Spleen (tissue), 13 donors: ENCODE measurements at places on chromosomes 16 and 17. TPM values are rescaled to one million over a fixed set of nuclear protein-coding genes. Genes with fewer than 3 reads are reported as not detected.

PDE6G gene
- 25.8 TPM for polyA plus RNA-seq

MSLN gene
- polyA plus RNA-seq = 0.26 TPM

DNAAF1 gene
- 4.3 TPM for polyA plus RNA-seq

KRT24 gene
- not detected for polyA plus RNA-seq

DPEP2 gene
- 31.0 TPM for polyA plus RNA-seq

PRR35 gene
- polyA plus RNA-seq = not detected

KREMEN2 gene
- polyA plus RNA-seq = 0.42 TPM

AIPL1 gene
- polyA plus RNA-seq = 0.24 TPM

HSD17B2 gene
- polyA plus RNA-seq = 0.09 TPM

SPNS2 gene
- 8.1 TPM for polyA plus RNA-seq

CD79B gene
- polyA plus RNA-seq = 386 TPM

PIRT gene
- polyA plus RNA-seq = not detected

CHST4 gene
- 0.10 TPM for polyA plus RNA-seq

ARL17A gene
- polyA plus RNA-seq = 2.5 TPM

TMC7 gene
- 0.15 TPM for polyA plus RNA-seq

MILR1 gene
- polyA plus RNA-seq = 26.3 TPM

JPH3 gene
- not detected for polyA plus RNA-seq

TBC1D3 gene
- not detected for polyA plus RNA-seq

USP43 gene
- polyA plus RNA-seq = 0.13 TPM

HOXB2 gene
- polyA plus RNA-seq = 7.2 TPM

LGALS9B gene
- polyA plus RNA-seq = not detected

TAT gene
- polyA plus RNA-seq = 0.08 TPM

KRTAP17-1 gene
- not detected for polyA plus RNA-seq

ZACN gene
- 1.0 TPM for polyA plus RNA-seq

NPIPB4 gene
- polyA plus RNA-seq = 26.4 TPM

MAFG gene
- polyA plus RNA-seq = 3.2 TPM

CLEC3A gene
- polyA plus RNA-seq = not detected

TBC1D3I gene
- polyA plus RNA-seq = 0.17 TPM

NPIPB8 gene
- not detected for polyA plus RNA-seq

C1QTNF8 gene
- polyA plus RNA-seq = not detected

TNP2 gene
- not detected for polyA plus RNA-seq

SALL1 gene
- polyA plus RNA-seq = under 0.01 TPM

TNFSF13 gene
- polyA plus RNA-seq = 19.9 TPM

KRT20 gene
- polyA plus RNA-seq = not detected

CDYL2 gene
- 2.1 TPM for polyA plus RNA-seq

MT3 gene
- polyA plus RNA-seq = 11.5 TPM

CTRB2 gene
- 1.2 TPM for polyA plus RNA-seq

MPV17L gene
- polyA plus RNA-seq = 0.98 TPM

EVPL gene
- 0.29 TPM for polyA plus RNA-seq

CCL2 gene
- polyA plus RNA-seq = 21.6 TPM
